Endodermal cell (in vitro differentiated cells): ENCODE measurements at places on chromosomes 11 and 22. TPM values are rescaled to one million over a fixed set of nuclear protein-coding genes. Genes with fewer than 3 reads are reported as not detected.

Gene MS4A4A
- total RNA-seq = not detected in 2 replicates

Gene DPP3
- total RNA-seq = 84.8 and 91.6 TPM in 2 replicates

- peak; percentile 81 for DNase-seq
Measured at GRCh38 chr11:18193010-18193409, 20.4 kb downstream of the MRGPRX4 start.

DNA sequence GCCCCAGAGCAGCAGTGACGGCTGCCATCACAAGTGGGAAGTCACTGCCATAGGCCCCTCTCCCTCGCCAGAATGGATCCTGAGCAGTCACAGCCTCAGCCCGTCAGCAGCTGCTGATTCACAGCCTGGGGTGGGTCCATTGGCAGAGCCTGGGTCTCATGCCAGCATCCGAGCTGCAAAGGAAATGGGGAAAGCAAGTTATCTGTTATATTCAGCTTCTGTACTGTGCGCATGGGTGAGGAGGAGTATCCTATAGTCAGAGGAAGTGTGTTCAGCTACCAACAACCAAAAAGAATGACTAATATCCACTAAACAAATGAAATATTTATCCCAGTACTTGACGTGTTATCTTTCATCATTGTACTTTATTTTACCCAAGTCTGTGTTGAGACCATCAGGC, 119.7 kb downstream of the RCN1 start:
- DNase-seq = no peak

DNA sequence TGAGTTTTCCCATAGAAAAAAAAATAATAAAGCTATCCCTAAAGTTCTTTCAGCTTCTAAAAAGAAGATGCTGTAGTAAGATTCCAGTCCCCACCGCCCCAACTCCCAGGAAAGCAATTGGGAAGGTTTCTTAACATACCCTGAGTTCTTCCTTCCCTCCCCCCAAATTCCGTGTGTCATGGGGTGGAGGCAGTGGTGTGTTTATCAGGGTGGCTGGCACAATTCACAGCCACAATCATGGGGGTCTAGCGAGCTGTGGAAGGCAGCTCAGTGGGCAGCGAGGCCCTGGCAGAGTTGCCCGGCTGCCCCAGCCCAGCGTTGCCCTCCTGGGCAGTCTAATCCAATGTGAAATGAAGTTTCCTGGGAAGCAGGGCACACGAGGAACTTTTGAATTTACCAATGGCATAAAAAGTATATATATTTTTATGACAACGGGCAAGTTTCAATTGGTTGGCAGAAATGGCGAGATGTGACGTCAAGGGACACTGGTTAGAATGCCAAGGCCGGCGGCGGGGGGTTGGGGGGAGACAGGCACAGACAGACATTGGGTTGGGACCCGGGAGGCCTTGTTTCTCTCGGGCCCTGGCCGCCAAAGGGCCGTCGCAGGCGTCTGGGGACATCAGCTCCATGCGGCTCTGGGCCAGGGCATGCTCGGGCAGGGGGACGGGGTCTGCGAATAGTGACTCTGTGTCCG, 80.7 kb upstream of the PPARA start:
- no peak for DNase-seq

Gene RCOR2
- 45.0 and 46.5 TPM in 2 replicates for total RNA-seq

Gene MS4A3
- total RNA-seq = not detected in 2 replicates

Gene SYT7
- 2.0 to 3.8 TPM (median 2.6 TPM) in 3 replicates for total RNA-seq

- no peak for DNase-seq
Measured at GRCh38 chr22:27613099-27614005, 188.2 kb downstream of the MN1 start.

Gene MN1
- total RNA-seq = 15.7 and 17.8 TPM in 2 replicates

Gene DEFB131B
- total RNA-seq = not detected in 3 replicates

DNA sequence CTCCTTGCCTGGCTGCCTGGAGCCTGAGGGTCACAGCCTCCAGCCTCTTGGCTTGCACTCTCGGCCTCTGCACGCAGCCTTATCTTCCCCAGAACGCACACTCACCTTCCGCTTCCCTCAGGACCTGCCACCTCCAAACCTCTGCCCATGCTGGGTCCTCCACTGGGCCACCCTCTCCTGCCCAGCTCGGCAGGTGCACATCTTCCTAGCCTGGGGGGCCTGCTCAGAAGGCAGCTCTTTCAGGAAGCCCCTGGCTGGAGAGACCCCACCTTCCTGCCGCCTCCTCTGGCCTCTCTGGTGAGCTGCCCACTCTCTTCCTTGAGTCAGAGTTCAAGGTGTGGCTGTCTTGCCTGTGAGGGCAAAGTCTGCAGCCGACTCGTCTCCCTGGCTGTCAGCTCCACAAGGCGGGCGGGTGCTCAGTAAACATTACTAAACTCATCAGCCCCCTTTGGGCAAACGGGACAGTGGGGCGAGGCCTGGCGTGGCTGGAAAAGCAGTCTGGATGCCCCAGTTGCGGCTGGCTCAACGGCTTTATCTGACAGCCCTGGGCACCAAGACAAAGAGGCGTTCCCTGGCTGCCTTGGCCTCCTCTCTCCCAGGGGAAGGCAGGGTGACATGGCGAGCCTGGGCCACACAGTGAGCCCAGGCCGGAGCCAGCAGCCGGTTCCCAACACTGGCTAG, 1.7 kb upstream of the LINC01488 start:
- no peak for DNase-seq

Gene MOGAT2
- total RNA-seq = not detected in 3 replicates
